Activated T-cell treated with anti-CD3 and anti-CD28 coated beads, Interleukin-2, amount 50 U/mL, for 4 hours (primary cell): ENCODE measurements at places on chromosomes 11 and 22. TPM values are rescaled to one million over a fixed set of nuclear protein-coding genes. Genes with fewer than 3 reads are reported as not detected.

Gene ZNF202
- 20.3 TPM for total RNA-seq

Gene ATG13
- 53.1 TPM for total RNA-seq

Gene TTC36
- total RNA-seq, result 1.1 TPM

Gene DEUP1
- not detected for total RNA-seq

Gene ANO3
- not detected for total RNA-seq

Gene GTSE1
- 2.2 TPM for total RNA-seq

Gene CHRNA10
- total RNA-seq, result 1.7 TPM

Gene PANX2
- total RNA-seq, result 1.1 TPM
